Effector CD8-positive, alpha-beta T cell (primary cell): ENCODE measurements at places on chromosomes 1 and 21.

GRCh38 chr1:218741852-218742251, 396.7 kb downstream of the TGFB2 start:
- no peak for DNase-seq

- no peak for DNase-seq
Measured at GRCh38 chr1:228508840-228509415, 21.7 kb downstream of the RNF187 start.

- no peak for DNase-seq
Measured at GRCh38 chr1:88175631-88176226, 508.3 kb upstream of the PKN2 start.

- DNase-seq: no peak
Measured at GRCh38 chr1:104266612-104267011, 516.9 kb downstream of the AMY1C start.

DNA sequence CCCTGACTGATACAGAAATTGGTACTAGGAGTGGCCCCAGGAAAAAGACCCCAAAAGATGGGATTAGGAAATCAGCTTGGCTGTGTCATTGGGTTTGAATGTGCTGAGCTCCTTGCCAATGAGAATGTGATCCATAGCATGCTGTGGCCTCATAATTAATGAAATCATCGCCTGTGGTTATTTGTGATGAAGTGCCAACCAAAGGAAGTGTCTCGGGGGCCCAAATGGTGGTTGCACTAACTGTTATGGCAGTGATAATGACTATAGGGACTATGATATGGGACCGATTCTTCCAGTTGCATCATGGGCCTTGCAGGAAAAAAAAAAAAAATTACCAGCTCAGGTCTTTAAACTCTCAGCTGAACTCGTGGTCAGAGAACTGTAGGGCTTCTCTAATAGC, 15.4 kb upstream of the ZDHHC18 start:
- no peak for DNase-seq

DNA sequence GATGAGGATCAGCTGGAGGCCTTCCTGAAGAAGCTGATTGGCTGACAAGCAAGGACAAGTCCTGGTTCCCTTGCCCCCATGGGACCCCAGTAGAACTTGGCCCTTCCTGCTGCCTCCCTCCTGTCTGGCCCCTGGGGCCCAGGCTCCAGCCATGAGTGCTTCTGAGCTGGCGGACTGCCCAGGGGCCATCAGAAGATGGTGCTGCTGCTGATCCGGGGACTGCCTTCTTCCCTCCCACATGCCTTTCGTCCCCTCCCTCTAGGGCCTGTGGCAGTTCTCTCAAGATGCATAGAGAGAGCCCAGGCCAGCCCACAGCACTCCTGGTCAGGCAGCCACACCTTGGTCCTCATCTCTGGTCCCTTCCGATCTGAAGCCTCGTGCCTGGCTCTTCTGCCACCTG, 57.9 kb upstream of the PRKACB start:
- no peak for DNase-seq

GRCh38 chr1:100100202-100100601, 32.5 kb downstream of the SASS6 start:
- DNase-seq: no peak
